ENCODE measurements at places on chromosomes 6 and 20.

DNA sequence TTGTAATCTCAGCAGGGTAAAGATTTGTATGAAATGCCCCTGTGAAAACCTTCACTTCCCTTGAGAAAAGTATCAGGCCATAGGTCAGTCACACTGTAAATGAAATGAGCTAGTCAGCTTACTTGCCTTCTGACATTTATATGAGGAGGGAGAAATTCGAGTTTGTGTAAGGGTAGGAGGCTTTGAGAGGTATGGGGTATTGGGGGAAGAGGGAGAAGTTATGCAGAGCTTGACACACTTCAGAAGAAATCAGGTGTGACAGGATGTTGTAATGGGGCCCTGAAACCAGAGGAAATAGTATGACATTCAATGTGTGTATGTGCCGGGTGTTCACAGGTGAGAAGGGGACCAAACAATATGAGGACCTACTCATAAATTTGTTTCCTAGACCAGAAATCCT, 64.2 kb upstream of the CCN6 start:
- DNase-seq, result no peak

GRCh38 chr20:14882846-14883245, 545.4 kb upstream of the FLRT3 start:
- DNase-seq, result no peak

DNA sequence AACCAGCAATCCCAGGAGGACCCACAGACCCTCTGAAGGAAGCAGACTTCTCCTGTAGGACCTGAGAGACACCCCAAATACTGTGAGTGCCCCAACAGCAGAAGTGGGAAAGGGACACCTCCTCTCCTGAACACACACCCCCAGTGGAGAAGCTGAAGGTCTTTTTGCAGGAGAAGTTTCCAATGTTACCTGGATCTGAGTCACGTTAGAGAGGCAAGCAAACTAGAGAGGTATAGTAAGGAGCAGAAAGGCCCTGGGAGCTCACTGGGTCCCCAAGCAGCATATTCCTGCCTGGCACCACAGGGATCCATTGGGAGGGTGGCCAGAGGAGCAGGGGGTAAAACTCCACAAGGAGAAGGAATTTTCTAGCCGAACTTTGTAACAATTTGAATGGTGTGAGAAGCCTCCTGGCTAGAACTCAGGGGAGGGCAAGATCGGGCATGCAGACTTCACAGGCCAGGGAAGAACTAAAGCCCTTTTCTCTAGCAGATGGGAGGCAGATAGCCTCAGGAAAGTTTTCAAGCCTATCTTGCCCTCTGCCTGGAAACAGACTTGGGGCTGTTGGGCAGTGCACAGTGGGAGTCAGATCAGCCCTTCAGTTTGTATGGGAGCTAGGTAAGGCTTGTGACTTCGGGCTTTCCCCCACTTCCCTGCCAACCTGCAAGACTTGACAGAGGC, 68.2 kb upstream of the SSTR4 start:
- no peak for DNase-seq

DNA sequence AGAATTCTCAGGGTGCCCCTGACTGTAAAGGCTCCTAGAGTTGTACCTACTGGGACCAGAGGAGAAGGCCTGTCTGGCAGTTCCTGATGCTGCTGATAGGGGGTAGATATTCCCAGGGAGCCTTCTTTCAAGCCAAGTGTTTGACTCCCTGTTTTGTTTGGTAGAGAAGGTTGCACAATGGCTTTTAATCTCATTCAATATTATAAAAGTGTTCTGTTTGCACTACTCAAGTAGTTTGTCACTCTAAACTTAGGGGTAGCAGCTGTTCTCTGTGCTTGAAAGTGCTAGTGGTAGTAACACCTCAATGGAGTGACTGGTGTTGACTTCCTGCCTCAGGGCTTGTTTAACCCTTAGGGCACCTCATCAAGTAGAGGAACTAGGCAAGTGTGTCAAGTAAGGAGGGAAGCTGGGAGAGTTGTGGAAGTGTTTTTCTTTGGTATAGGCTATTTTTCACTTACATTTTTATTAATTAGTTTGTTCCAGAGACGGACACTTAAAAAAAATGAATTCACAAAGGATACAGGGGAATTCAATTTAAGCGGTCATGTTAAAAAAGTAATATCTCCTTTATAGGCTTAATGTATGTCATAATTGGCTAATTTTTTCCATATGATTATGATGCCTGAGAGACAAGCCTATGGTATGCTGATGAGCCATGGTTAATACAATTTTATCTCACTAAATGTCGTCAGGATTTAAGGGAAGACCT, 38.1 kb downstream of the BICRAL start:
- no peak for DNase-seq

- no peak for DNase-seq
These were observed 7.9 kb upstream of the TREM1 start for GRCh38 chr6:41294214-41294872.

DNA sequence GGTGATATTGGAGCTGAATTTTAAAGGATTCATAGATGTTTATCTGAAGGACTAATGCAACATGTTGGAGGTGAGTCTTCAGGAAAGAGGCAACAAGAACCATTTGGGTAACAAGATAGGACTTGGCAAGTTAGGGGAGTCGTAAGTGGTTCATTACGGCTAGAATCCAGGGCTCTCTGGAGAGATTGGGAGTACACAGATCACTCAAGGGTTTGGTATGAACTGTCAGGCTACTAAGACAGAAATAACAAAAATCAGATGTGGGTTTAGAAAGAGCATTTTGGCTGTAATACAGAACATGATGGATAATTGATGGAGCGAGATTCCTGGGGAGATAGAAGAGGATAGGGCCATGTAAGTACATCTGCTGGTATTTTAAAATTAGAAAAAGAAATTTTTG, 86.3 kb upstream of the ESR1 start:
- DNase-seq, result no peak
